ENCODE measurements at places on chromosomes 1 and 21.
A peak's percentile ranks its signal among the peaks of the same experiment; 100 is the strongest.

GRCh38 chr1:22402356-22403053, 49.1 kb upstream of the ZBTB40 start:
- DNase-seq: no peak

GRCh38 chr1:24501371-24502064, 1.1 kb upstream of the RCAN3 start:
- DNase-seq: peak; percentile 29

- DNase-seq: no peak
Observed at GRCh38 chr1:116532671-116533428, 38.0 kb downstream of the CD58 start.

DNA sequence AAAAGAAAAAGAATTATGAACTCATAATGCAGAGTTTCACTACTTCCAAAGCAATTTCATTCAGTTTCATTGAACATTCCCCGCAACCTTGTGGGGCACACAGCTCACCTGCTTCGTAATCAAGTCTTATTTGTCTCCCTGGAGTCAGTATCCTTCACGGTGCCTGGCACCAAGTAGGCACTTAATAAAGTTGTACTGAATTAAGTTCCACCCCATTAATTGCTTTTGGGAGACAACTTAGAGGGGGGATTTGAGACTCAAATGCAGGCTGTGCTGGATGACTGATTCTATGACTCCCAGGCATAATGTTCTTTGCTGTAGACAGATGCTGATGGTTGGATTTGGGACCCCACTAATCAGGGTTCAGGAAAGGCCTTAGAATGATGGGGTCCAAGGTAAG, 6.5 kb upstream of the ID3 start:
- DNase-seq: no peak

- no peak for DNase-seq
Observed at GRCh38 chr21:18007121-18007520, 188.0 kb upstream of the C21orf91 start.

DNA sequence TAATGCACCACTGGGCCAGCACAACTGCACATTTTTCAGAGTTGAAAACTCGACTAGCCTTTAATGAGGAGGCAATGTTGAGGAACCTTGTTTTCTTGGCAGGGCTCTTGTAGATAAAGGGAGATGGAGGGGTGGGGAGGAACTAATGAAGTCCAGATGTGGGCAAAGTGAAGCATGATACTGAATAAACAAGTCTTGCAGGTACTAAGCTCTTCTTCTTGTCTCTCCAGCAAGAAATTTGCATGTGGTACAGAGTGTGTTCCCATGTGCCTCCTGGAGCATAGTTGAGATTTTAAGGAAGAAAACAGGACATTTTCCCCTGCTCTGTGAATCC, 47.0 kb downstream of the PLPP3 start:
- DNase-seq: no peak

DNA sequence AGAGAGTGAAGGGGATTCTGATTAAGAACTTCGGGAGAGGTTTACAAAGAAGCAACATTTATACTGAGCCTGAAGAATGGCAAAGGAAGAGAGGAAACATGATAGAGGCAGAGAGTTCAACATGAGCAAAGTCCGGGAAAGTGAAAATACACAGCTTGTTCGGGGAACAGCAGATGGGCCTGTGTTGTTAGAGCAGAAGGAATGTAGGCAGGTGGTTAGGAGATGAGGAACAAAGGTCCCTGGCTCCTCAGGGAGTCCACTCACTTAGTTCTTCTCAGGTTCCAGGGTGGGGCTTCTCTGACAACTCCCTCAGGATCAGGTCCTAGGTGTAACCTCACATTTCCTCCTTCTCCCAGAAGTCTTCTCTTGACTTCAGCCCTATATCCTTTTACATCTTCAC, 5.1 kb upstream of the ZNF326 start:
- no peak for DNase-seq

- no peak for DNase-seq
Observed at GRCh38 chr21:46489800-46490199, 31.1 kb downstream of the DIP2A start.

DNA sequence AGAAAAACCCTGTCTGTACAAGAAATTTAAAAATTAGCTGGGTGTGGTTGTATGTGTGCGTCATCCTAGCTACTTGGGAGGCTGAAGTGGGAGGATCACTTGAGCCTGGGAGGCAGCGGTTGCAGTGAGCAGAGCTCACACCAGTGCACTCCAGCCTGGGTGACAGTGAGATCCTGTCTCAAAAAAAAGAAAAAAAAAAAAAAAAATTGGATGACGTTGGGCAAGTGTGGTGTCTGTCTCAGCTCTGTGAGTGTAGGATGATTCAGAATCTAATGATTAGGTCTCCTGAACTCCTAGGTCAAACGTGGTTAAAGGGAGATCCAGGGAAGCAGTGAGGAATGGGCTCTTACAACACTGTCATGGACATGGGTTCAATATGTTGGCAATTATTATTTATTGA, 435.9 kb downstream of the KIF26B start:
- DNase-seq: no peak

DNA sequence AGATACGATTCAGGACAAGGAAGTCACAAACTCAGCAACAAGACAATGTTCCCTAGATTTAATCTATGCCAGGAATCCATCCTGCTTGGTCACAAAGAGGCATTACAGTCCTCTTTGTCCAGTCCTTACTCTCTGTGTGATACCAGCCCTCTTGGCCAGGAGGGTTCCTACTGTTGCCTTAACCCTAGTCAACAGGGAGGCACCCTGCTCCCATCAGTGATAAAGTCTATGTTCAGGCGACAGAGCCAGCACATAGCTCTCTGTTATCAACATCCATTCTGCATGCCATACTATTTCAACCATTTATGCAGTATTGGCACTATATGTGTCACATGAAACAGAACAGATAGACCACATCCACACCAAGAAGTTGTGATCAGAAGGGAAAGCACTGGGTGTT, 4.4 kb upstream of the NPL start:
- DNase-seq: no peak

DNA sequence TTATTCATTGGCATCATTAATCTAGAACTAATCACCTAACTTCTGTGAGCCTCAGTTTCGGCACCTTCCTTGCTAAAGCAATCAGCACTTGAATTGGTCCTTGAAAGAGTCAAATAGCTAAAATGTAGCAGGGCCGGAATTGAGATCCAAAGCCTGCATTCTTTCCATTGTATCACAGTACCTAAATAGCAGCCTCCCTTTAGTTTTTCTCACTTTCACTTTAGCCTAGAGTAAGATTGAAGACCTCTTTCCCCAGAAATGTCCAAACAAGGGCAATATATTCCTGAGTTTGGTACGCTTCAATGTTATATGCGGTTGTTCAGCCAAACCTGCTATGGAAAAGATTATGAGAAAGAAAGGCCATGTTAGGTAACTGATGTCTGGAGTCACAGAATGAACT, 121.9 kb upstream of the BMP8A start:
- no peak for DNase-seq

- DNase-seq: no peak
Observed at GRCh38 chr1:211174375-211174774, 40.4 kb upstream of the KCNH1 start.

DNA sequence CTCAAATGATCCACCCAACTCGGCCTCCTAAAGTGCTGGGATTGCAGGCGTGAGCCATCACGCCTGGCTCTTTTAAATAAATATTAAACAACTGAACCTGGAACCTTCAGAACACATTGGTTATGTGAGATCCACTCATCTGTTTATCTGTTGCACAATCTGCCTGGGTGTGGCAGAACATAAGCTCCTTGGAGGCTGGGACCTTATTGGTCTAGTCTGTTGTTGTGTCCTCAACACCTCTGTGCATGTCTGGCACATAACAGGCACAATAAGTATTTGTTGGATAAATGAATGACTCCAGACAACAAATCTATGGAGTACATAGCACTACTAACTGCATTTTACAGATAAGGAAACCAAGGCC, 4.1 kb upstream of the NBL1 start:
- DNase-seq: no peak

DNA sequence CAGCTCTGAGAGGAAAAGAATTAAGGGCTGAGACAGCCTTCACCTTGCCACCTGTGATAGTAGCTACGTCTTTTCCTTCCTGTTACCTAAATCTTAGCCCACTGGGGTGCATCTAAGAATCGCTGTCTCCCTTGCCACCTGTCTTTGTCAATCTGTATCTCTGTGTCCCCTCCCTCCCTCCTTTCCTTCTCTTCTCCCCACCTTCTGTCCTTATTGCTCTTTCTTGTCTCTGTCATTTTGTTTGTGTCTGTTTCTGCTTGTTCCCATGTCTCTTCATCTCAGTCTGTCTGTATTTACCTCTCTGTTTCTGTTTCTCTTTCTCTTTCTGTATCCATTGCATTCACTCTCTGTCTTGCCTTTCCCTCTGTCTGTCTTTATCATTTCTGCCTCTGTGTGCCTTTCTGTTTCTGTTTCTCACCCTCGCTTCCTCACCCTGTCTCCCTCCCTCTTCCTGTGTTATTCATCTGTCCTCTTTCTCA, 30.2 kb downstream of the SLC22A15 start:
- DNase-seq: no peak

DNA sequence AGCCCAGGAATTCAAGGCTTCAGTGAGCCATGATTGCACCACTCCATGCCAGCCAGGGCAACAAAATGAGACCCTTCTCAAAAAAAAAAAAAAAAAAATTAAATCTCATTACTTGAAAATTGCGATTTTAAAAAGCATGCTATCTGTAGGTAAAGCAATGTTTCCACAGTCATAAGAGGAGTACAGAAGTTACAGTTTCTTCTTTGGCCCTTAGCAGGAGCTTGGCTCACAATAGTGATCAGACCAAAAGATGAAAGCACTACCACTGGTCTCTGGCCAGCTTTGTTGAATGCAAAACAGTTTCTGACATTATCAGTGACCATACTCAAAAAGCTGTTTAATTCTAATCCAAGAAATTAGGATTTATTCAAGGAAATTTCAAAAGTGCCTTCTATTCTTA, 31.2 kb downstream of the VAV3 start:
- no peak for DNase-seq

DNA sequence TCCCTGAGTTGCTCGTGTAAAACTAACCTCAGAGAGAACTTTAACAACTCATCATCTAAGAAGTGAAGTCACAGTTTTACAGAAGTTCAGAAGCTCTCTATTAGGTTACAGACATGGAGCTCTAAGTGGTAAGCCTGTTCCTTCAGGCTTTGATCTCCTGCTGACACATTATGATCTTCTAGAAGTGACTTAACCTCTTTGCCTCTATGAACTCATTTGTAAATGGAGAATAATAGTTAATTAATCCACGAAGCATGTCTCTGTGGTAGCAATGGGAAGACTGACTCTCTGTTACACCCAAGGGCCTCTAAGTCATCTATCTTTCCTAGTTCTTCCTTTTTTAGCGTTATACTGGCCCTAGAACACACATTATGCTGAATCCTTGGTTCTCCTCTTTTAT, 157.9 kb upstream of the NRIP1 start:
- DNase-seq: no peak
